Activated CD8-positive, alpha-beta memory T cell treated with anti-CD3 and anti-CD28 coated beads for 4 hours (primary cell): ENCODE measurements at places on chromosomes 6 and 20.

GRCh38 chr20:23086056-23086566 lies at the start of gene CD93:
Gene CD93, minus strand, starts transcription at chr20:23086324. Its CDS starts 132 bp downstream, at chr20:23086192.
- DNase-seq, result no peak

DNA sequence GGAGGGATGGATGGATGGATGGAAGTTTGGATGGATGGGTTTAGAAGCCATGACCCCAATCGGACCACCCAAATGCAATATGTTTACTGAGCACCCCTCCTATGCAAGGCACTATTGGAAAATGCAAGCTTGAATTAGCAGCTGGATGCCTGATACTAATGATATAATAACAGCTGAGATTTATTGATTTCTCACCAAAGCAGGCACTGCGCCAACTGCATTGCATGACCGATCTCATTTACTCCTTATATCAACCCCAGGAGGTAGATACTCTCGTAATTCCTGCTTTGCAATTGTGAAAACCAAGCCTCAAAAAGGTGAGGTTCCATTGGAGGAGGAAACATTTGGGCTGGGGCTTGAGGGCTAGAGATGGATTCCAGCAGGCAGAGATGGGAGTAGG lies 89.7 kb downstream of the KCNB1 start:
- no peak for DNase-seq

- no peak for DNase-seq
These were observed 244.6 kb downstream of the HAO1 start for GRCh38 chr20:7695635-7696034.

- DNase-seq, result no peak
These were observed 16.6 kb upstream of the CCND3 start for GRCh38 chr6:41958022-41958856.

DNA sequence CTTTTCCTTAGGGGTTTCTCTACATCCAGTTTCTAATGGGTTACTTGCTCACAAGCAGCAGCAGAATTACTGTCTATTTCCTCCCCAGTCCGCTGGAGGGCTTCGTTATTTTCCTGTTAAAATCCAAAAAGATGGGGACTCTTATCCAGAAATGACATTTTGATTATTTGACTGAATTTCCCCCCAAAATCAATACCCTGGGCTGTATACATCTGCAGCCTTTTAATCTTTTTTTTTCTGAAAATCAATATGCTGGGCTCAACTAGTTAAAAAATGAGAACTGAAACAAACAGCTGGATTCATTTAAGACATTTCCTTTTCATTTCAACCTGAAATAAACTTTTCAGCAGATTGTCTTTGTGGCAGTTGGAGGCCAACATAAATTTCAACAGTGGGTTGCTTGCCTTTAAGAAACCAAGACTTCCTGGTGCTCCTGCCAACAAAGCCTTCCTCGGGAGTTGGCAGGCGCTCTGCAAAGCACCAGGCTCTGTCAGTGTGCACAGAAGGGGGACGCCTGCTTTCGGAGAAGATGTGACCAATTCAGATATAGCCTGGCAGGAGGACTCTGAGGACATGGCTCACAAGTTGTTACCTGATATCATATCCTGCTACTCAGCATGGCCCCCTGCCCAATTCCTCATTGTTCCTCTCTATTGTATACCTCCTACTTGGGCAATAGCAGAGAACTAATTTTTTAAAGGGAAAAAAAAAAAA lies 204.7 kb upstream of the ARG1 start:
- DNase-seq, result no peak

GRCh38 chr20:20362774-20363433 lies 5.0 kb upstream of the INSM1 start:
- no peak for DNase-seq

GRCh38 chr6:108796875-108797274 lies 51.3 kb upstream of the ARMC2 start:
- DNase-seq, result no peak

GRCh38 chr6:110329714-110330436 lies 28.3 kb downstream of the METTL24 start:
- no peak for DNase-seq
